NCI-H2029 treated with DMSO at 0.1 percent for 48 hours (cell line): ENCODE measurements at places on chromosomes 7 and 10.

DNA sequence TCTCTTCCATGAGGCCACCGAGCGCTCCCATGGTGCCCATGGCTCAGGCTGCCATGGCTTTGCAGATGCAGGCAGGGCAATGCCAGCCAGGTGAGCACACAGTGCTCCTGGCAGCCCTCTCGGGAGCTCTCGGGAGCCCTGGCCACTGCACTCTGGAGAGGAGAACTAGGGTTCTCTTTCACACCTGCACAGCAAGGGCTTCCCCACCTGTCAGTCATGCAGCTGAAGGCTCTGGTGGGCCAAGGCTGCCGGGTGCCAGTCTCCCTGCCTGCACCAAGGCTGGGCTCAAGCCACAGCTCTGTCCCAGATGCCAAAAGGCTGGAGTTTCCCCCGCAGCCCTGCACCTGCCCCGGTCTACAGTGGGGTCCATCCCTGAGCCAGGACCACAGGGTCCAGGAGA is 32.6 kb downstream of the NUDT1 start:
- DNase-seq = no peak

DNA sequence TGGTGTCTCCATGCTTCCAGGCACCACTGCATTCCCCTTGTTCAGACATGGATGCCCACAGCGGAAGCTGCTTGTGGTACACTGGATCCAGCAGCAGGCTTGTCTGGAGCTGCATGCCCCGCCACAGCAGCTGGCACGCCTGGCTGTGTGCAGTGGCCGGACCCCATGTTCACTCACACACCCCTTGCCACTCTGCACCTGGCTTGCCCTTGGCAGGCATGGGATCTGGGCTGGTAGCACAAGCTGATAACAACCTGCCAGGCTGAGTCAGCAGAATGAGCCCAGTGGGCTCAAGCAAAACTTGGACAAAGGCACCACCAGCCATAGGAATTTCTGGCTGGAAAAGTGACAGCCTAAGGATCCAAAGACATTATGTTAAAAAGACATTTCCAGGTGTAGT is 91.8 kb upstream of the TMEM168 start:
- no peak for DNase-seq

GRCh38 chr10:91378061-91378460 is 32.1 kb upstream of the HECTD2 start:
- no peak for DNase-seq

GRCh38 chr10:89427629-89428028 is 13.3 kb downstream of the IFIT5 start:
- DNase-seq = no peak

DNA sequence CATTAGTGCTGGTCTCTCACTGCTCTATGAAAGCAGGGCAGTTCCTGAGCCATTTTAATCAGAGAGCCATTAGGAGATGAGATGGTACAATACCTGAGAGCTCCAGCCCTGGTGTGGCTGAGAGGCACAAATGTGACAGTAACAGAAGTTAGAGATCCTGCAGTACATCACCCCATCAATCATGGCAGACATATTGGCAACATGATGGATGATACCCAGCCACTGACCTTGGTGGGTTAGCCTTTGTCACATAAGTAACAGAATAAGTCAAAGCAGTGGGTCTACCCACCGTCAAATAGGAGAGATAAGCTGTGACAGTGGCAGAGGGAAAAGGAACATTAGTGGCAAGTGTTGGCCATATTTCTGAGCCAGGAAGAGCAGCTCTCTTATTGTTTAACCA is 53.3 kb upstream of the NXPH1 start:
- DNase-seq = no peak

DNA sequence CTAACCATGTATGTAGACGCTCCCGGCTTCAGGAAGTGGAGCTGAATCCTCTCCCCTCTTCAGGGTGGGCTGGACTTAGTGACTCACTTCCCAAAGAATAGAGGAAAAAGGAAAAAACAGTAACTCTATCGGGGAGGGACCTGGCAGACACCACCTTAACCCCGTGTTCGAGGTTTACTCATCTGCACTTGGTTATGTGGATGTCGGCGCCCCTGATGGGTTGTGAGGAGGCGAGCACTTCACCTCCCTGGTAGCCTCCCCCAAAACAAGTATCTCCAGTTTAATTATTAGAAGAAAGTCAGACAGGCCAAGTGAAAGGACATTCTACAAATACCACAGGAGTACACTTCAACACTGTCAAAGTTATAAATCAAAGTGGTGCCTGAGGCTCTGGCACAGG is 559.7 kb downstream of the TCERG1L start:
- DNase-seq = no peak

GRCh38 chr7:147308539-147308938 is 1191.9 kb downstream of the CNTNAP2 start:
- DNase-seq = no peak

DNA sequence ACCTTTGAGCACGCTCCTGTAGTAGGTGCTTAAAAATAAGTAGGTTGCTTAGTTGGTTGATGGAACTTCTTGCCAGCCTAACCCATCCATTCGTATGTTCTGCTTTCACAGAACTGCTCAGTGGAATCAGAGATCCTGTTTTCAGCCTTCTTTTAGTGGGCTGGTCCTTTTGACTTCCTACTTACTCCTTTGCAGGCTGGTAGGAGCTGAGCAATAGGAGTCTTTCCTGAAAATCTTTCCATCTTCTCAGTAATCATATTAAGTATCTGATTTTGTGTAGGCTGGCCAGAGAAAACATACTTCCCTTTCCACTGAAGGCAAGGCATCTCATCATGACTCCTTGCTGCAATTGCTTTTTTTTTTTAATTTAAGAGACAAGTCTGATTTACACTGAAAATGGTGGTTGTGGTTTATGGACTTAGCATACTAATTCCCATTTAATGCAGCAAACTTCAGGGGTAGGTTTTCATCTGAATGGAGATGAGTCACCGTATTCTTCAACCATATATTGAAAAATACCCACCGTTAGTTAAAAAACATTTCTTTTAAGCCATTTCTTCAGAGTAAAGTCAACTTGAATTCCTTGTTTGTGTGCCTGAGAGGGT is 208.0 kb downstream of the ZNF365 start:
- DNase-seq = no peak

- DNase-seq = no peak
Measured at GRCh38 chr10:15461353-15462108, 90.4 kb upstream of the FAM171A1 start.
